ENCODE measurements at places on chromosomes 13 and 19.

GRCh38 chr13:60922576-60923231, 492.9 kb downstream of the PCDH20 start:
- DNase-seq, result no peak

- no peak for DNase-seq
These were observed 208.9 kb downstream of the PRR20E start for GRCh38 chr13:57375876-57376275.

DNA sequence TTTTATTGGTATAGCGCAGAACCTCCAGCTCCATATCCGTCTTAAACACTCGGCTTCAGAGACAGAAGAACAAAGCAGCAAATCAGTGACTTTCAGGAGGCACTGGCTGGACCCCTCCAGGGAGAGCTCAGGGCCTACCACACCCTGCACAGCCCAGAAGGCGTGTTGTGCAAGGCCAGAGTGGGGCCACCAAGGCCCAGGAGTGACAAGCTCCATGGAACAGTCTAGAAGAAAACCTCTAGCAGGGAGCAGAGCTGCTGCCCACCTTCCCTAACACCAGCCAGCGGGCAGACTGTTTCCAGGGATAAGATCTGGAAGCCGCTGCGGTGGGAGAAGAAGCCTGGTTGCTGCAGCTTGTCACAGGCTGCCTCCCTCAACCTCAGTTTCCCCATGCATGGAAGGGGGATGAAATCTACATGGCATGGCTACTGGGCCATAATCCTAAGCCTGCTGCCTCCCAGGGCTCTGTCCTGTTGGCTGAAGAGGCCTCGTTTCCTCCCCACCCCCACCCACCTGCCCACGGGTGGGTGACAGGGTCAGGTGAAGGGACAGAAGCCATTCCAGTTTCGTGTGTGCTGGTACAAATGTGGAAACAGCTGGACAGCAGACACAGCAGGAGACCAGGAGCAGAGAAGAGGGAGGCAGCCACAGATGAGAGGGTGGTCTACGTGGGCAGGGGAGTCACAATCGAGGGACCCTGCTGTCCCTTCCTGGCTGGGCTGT, 57.4 kb downstream of the PEPD start:
- DNase-seq, result peak; percentile 29

- no peak for DNase-seq
These were observed 166.6 kb downstream of the KLF12 start for GRCh38 chr13:73967397-73968165.

DNA sequence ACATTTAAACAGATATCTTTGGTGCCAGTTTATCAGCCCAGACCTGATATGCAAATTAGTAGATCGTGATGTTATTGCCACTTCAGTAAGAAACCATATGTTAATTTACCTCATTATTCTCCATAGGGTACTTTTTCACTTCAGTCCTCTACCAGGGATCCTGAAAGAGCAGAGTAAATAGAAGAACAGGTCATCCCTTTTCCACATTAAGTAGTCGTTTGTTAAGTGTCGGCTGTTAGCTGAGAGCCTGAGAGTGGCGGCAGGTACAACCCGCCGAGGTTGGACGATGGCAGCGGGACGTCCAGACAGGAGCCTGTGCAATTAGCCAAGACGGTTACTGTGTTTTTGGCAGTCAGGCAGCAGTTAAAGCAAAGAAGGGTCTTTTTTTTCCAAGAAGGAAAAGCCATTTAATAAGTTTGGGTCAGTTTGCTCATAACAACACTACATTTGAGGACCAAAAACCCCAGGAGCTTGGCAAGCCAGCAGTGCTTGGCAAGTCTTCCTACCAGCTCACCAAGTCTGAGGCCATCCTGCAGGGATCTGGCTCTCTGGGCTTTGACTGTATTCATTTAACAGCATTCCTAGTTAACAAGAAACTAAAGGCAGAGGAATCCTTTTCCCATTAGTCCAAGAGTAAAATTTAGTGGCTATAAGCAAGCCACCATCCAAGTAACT, 231.8 kb downstream of the SHISA2 start:
- no peak for DNase-seq

- DNase-seq, result no peak
These were observed 1220.5 kb downstream of the PCDH17 start for GRCh38 chr13:58852076-58852475.

DNA sequence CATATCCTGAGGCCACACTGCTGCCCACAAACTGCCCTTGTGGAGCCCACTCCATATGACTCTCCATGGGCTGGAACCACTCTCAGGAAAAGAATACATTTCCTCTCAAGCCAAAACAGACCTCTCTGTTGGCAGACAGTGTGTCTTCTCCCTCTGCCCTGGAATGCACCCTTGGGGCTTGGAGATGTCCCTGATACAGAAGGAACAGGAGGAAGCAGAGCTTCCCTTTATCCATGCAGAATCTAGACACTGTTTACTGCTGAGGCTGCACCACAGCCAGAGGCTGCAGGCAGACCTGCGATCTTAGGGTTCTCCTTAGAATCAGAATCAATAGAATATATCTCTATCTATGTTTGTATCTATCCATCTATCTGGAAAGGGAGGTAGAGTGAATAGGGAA, 26.8 kb upstream of the CYP4F8 start:
- DNase-seq, result no peak

GRCh38 chr19:16496613-16496983, 404 bp downstream of the C19orf44 start:
- no peak for DNase-seq

DNA sequence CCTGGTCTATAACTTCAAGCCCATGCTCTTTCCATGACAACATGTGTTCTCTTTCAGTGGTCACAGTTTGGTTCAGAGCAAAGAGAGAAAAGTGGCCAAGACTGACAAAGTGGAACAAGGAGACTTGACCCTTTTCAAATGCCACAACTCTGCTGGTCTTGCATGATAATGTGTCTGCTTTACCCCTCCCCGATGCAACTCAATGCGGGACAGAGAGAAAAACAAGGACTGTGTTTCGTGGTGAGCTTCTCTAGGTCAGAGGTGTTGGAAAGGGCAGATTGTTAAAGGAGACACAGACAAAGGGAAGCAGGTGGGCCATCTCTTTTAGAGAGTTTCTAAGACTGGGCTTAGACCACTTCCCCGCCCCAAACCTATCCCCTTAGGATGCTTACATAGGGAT, 61.6 kb upstream of the SERTM1 start:
- no peak for DNase-seq

DNA sequence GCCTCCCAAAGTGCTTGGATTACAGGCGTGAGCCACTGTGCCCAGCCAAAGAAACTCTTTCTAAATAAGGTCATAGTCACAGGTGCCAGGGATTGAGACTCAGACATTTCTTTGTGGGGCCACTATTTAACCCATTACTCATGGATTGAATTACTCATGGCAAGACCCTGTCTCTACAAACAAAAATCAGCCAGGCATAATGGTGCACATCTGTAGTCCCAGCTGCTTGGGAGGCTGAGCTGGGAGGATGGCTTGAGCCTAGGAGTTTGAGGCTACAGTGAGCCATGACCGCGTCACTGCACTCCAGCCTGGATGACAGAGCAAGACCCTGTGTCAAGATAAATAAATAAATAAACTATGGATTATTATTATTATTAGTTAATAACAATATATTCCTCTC, 3.6 kb upstream of the KLF2 start:
- DNase-seq, result no peak
